ENCODE measurements at places on chromosomes 12 and 14.

DNA sequence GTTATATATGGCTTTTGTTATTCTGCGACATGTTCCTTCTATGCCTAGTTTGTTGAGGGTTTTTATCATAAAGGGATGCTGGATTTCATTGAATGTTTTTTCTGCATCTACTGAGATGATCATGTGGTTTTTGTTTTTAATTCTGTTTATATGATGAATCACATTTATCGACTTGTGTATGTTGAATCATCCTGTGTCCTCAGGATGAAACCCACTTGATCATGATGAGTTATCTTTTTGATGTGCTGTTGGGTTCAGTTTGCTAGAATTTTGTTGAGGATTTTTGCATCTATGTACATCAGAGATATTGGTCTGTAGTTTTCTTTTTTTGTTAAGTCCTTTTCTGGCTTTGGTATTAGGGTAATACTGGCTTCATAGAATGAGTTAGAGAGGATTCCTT lies 291.2 kb downstream of the AKAP6 start:
- peak; percentile 46 for DNase-seq

GRCh38 chr12:65740506-65740872 lies 83.8 kb upstream of the HMGA2 start:
- DNase-seq = no peak

DNA sequence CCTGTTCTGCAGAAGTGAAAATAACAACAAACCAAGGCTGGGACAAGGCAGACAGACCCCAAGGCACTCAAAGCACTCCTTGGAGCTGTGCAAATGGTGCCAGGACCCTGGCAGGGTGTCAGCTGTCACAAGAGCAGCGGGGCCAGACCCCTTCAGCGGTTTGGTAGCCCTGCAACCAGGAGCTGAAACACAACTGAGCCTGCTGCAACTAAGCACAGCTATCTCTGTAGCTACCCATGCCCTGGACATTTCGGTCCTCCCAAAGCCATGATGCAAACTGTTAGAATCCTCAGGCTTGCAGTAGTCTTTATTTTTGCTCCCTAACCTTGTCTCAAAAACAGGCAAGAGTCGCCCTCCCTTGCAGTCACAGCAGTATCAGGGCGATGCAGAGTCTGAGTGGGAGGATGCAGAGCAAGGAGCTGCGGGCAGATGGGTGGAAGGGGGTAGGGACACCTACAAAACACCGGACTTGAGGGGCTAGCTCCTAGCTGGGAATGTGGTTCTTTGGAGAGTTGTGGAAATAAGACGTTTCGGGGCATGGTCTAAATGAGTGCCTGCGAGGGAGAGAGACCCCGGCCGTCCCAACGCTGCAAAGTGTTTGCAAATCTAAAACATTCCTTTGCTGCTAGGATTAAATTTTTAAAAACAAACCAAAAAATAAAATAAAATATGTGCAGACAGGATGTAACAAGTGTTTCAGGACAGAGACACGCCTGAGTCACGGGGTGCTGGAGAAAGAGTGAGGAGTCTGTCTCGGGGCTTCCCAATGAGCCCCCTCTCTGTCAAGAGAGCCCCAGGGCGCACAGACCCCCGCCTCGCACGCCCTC lies 1.0 kb downstream of the NUAK1 start:
- DNase-seq = no peak

- DNase-seq = no peak
Measured at GRCh38 chr14:73567358-73567757, 1.7 kb upstream of the ACOT2 start.

DNA sequence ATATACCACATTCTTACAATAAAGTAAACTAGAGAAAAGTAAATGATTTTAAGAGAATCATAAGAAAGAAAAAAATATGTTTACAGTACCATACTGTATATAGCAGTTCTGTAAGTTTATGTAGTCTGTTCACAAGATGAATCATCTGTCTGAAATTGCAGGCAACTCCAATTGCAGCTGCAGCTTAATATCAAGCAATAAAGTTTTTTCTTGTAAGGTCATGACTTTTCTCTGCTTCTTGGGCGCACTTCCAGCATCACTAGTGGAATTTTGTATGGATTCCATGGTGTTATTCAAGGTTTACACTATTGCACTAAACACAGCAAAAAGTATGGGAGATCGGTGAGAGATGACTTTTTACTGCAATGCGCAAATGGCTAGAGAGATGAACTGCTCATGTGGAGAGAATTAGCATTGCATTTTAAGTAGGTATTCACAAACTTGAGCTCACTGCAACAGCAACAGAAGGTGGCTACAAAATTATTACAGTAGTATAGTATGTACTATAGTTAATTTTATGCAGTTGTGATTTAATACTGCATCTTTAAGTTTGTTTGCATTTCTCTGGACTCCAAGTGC lies 445.4 kb upstream of the OR4E1 start:
- DNase-seq = no peak

GRCh38 chr12:121162384-121162783 lies 29.7 kb downstream of the P2RX7 start:
- DNase-seq = no peak

DNA sequence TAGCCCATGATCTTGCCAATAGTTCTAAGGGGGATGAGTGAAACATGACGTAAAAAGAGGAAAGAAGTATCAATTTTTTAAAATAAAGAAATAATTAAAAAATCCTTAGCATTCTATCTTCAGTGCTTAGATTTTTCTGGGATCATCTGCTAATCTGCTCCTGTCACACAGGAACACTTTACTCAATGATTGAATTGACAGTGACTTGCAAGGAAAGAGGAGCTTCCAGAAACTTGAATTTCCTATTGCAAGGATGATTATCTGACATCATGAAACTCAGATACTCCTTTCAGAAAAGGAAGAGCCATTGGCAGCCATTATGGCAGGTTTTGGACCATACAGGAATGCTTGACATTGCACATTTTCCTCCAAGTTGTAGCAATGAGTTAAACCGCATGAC lies 41.4 kb upstream of the PTPRO start:
- DNase-seq = no peak

- DNase-seq = no peak
Measured at GRCh38 chr12:96828169-96828789, 78.8 kb upstream of the NEDD1 start.

- DNase-seq = no peak
Measured at GRCh38 chr12:14249368-14249767, 116.1 kb upstream of the ATF7IP start.

- no peak for DNase-seq
Measured at GRCh38 chr12:53478865-53479264, 20.4 kb downstream of the MAP3K12 start.

DNA sequence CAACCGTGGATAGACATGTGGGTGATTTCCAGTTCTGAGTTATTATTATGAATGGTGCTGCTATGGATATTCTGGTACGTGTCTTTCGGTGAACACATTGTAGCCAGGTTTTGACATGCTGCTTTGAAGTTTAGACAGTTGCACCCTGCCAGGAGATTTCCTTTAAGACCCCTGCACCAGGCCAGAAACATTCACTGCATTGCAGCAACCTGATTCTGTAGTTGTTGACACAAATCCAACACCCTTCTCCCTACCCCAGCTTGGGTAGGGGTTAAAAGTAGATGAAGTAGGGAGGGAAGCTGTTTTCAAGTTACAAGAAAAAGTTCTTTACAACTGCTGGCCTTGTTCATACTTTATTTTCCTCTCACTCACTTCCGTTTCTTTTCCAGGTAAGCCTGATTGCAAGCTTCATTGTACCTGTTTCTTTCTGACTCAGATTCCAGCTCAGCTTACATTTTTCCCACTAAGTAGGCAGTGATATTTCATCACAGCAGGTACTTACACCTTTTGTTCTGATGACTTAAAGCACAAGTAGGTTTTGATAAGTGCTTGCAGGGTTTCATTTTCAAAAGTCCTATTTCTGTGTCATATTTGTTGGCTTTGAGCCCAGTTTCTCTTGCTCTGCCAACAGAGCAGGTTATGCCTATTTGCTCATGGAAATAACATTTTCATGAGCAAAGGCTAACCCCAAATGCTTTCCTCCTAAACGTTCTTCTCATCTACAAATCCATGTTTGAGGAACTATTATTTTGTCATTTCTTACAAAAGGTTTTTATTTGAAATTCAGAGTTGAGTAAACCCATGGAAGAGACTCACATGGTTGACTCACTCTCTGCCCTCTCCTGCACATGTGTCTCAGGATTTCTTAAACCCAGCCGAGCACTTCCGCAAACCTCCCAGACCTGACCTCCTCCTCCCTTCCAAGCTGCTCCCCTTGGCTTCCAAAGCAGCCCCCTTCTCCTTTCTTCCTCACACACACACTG lies 12.1 kb upstream of the LTA4H start:
- no peak for DNase-seq

DNA sequence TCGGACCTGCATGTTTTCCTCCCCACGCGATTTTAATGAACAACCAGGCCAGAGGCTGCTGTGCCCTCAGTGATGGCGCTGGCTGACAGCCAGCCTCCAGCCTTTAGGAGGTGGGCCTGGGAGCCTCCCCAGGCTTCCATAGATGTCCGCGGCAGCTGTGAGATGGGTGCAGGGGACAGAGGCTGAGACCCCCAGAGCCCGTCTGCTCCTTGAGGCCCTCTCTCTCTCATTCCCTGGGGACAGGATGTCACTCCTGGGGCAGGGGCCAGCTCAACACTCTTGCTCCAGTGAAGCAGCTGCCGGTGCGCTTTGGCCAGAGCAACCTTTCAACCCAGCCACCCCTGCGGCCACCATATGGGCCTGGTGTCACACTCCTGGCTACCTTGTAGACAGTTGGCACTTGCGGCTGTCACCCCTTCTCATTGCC lies 24.8 kb downstream of the MVK start:
- no peak for DNase-seq

GRCh38 chr12:116971222-116971621 lies 60.5 kb downstream of the FBXW8 start:
- DNase-seq = no peak

DNA sequence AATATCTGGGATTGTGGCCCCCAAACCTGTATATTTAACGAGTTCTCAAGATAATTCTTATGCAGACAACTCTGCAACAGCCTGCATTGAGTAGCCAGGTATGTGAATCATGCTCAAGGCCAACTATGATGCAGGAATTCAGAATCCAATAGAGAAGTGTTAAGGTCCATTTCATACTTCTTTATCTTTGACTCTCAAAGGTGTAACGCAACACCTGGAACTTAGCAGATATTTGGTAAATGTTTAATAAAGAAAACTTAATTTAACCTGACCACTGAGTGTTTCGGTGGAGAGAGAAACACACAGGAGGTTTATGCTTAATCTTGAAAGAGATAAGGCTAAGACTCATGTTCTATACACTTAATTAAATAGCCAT lies 156.5 kb upstream of the PLEKHG7 start:
- DNase-seq = no peak

- DNase-seq = peak; percentile 17
Measured at GRCh38 chr14:24911324-24912109, 138.4 kb downstream of the STXBP6 start.

- DNase-seq = no peak
Measured at GRCh38 chr14:75437201-75438143, 9.7 kb downstream of the JDP2 start.

GRCh38 chr12:4506430-4506829 lies 32.3 kb upstream of the RAD51AP1 start:
- DNase-seq = no peak

GRCh38 chr12:123457980-123458779 lies at the start of gene SNRNP35:
Gene SNRNP35 (plus strand): TSS chr12:123458139. CDS start chr12:123465541, 7,402 bp downstream.
- DNase-seq = peak; percentile 76

DNA sequence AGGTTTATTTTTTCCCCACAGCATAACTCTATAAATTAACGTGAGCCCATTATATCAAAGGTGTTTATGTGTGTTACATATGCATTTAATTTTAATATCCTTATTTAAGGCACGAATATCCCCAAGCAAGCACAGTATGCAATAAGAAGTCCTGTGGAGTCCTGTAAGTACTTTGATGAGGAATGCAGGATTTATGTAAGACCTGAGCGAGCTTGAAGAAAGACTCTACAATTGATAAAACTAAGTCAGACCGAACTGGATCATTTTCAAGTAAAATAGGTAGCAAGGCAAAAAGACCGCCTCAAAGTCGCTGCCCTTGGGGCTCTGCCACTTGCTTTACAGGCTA lies 755 bp downstream of the SLC25A21 start:
- DNase-seq = no peak

DNA sequence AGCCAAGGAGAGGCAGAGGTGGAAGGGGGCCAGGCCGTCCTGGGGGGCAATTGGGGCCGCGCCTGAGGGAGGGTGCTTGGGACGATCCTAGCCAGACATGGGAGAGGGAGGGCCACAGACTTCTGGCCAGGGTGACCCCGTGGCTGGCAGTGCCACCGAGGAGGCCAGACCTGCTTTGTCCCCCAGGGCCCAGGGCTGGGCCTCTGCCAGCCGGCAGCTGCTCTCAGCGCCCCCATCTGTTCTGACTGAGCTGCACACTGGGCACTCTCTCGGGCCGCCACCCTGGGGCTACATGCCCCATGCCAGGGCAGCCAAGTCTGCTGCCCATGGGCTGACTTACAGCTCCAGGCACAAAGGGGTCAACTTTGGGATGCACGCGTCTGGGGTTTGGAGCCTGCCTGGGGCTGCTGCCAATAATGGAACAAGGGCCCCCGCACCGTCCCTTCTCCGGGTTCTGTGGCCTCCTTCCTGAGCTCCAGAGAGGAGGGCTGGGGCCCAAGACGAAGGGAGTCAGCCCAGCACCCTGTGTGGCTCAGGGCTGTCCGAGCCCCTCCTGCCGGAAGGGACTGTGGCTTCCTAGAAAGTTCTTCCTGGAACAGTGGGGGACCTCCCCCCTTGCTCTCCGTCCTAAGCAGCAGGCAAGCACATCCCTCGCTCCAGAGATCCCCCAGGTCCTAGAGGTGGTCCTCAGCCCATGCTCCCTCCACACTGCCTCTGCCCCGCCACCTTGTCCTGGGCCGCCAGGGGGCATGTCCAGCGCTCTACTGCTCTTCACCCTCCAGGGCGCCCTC lies 1.1 kb downstream of the ADSS1 start:
- no peak for DNase-seq

DNA sequence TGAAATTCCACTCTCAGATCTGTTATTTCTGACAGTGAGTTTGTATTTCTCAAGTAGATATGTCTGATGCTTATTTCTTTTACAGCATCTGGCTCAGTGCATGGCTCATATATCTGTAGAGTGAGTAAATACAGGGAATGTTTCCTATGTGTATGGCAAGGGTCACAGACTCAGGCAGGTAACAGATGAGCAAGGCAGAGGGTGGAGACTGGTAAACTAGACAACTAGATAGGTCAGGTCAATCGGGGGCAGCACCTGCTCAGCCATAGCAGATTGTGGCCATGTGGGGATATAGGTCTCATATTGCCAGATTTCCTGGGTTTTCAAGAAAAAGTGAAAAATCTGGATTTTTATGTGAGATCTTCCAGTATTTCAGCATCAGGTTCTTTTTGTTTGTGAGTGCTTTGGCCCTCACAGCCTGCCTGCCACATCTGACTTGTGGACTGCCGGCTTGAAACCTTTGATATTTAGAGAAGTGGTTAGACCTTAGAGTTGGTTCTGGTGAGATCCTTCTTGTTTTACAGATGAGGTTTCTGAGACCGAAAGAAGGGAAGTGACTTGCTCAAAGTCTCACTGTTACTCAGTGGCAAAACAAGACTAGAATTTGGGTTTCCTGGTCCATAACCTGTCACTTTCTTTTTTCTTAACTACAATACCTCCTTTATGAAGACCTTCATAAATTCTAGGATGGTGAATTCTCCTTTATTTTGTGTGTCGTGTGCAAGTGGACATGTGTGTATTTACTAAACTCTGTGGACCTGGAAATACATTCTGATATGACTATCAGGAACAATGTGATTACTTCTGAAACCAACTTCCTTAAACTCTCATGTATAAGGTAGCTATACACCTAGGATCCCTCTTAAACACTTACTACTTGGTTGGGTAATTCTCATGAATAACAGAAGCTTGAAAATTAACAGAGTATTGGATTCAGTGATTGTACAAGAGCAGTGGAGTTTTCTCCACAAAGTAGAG lies 34.4 kb downstream of the PROX2 start:
- no peak for DNase-seq

- no peak for DNase-seq
Measured at GRCh38 chr14:61438497-61438859, 117.1 kb downstream of the PRKCH start.

Data from GM04504 (cell line).